ENCODE measurements at places on chromosomes 6 and 20.

DNA sequence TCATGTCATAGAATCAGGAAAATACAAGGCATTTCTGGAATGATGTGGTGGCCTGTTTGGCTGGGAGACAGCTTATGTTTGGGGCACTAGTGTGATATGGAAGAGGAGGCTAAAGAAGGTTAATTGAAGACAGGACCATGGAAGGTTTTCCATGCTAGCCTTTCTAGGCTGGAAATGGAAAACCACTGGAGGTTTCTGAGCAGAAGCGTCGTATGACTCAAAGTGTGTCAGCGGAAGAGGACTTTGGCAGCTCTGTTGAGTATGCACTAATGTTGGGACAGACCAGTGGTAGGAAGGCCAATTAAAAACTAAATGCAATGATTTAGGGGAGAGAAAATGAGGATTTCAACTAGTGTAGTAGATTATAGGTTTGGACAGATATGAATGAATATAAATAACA, 413.1 kb downstream of the PLCB1 start:
- DNase-seq = no peak

GRCh38 chr6:137171824-137172733, 1.4 kb downstream of the IL22RA2 start:
- no peak for DNase-seq

- DNase-seq = no peak
Observed at GRCh38 chr6:119182216-119182803, 103.8 kb upstream of the FAM184A start.

- DNase-seq = no peak
Observed at GRCh38 chr6:57190140-57190539, 18.0 kb downstream of the BAG2 start.

DNA sequence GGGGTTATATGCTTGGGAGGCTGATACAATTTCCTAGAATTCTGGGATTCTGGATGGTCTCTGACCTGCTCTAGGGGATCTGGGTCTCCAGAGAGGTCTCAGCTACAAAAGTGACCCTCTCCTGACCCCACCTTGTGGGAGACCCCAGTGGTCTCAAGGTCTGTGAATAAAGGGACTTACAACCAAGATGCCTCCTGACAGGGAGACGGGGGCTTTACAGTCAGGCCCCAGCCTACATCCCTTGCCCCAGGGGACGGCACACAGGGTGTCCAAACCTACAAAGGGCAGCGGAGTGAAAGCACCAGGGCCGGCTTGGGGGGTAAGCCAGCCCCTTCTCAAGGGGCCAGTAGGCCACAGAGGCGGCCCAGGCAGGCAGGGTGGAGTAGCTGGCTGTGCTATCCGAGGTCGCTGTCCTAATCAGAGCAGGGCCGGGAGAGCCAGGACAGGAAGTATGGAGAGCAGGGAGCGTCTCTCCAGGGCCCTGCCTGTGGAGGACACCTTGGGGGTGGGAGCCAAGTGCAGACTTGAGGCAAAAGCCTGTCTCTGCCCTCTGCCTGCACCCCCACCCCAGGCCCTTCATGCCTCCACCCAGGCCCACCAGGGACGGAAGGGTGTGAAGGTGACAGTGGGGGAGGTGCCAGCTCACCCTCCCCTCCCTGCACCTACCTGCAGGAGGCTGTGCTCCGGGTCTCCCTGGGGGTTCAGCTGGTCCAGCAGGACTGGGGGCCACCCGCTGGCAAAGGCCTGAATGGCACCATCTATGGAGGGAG, 3.5 kb downstream of the GFRA4 start:
- DNase-seq = peak; percentile 43

- no peak for DNase-seq
Observed at GRCh38 chr20:32792731-32793458, 26.9 kb upstream of the MAPRE1 start.

- DNase-seq = no peak
Observed at GRCh38 chr6:158787395-158787794, 31.8 kb downstream of the EZR start.

DNA sequence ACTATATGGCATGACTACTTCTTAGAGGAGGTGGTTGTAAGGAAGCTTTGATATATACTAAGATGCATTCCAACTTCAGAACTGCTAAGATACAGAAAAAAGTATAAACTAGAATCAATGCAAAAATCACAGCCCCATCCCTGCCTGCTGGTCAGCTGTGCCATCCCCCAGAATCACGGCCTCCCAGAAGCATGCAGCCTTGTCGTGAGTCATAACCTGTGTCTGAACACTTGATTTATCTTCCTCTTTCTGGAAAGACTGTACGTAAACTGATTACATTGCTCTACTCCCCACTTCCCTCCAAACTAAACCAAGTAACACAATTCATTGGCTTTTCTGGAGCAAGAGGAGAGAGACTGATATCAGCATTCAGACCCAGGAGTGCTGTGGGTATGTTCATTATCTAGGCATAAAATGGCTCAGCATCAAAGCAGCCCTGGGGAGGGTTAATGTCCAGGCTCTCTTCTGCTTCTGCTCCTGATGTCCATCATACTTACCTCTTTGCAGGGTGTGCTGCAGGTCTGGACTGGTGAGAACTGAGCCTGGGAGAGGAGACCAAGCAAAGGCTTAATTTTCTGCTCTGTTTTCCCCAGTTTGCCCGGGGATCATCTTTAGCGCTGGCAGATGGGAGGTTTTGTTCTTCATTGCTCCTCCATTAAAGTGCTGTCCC, 18.4 kb downstream of the SCP2D1 start:
- DNase-seq = no peak

DNA sequence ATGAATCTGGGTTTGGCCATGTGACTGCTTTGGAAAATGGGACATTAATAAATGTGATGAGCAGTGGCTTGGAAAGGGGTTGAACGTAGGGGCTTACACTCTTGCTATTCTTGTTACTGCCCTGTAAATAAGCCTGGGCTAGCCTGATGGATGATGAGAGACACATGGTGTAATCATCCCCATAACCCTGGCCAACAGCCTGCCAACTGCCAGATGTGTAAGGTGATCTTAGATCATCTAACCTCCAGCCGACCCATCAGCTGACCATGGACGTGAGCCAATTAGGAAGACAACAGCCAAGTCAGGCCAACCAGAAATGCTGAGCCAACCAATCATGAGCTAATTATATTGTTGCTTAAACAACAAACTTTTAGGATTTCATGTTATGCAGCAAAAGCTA, 25.2 kb downstream of the FBXO30 start:
- DNase-seq = peak; percentile 80

GRCh38 chr20:54127855-54128574, 45.8 kb downstream of the CYP24A1 start:
- no peak for DNase-seq

DNA sequence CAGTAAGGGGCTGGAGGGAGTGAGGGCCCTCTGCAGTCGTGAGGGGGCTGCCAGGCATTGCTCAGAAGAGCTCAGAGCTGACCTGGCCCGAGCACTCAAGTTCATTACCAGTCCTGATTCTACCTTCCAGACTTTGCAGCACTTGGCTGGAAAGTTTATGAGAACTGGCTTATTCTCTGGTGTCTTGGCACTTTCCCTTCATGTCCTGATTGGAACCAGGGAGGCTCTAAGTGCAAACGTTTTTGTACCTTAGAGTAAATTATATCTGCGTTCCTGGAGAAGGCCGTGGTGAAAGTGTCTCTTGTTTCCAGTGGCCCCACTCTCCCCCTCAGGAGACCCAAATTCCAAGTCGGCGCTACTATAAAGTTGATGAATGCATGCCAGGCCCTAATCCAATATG, 402.3 kb downstream of the CDC5L start:
- DNase-seq = no peak

DNA sequence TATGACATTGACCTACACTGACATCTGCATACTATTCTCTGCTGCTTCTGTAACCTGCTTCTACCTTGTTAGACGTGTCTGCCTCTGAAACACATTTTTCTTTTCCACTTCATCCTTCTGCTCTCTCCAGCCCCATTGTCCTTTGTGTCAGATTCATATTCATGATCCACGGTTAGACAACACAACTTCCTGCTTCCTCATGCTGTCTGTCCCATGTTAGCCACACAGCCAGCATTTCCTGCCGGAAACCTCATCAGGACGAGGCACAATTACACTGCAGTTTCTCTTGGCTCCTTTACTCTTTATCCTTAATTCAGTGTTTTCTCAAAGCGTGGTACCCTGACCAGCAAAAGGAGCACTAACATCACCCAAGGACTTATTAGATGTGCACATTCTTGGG, 150.2 kb downstream of the TBC1D7 start:
- no peak for DNase-seq

- DNase-seq = no peak
Observed at GRCh38 chr6:7604506-7604905, 14.5 kb downstream of the SNRNP48 start.

- DNase-seq = no peak
Observed at GRCh38 chr6:48764286-48765044, 653.5 kb upstream of the PTCHD4 start.

DNA sequence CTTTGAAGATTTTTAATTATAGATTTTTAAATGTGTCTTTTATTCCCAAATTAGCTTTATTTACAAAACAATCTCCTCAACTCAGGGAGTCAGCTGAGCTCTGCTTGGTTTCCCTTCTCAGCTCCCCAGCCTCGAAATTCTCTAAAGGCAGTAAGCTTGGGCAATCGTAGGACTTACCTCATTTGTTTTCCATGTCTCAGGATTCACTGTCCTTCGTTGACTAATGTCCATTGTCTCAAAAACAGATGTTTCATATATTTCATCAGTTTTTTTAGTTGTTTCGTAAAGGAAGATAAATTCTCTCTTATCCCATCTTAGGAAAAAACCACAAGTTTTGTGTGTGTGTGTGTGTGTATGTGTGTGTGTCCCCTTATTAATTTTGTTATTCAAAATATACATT, 102.2 kb upstream of the ADGRF1 start:
- DNase-seq = no peak

- no peak for DNase-seq
Observed at GRCh38 chr6:26249707-26249956, 115.4 kb upstream of the BTN3A2 start.

- DNase-seq = no peak
Observed at GRCh38 chr6:20732896-20733295, 198.6 kb downstream of the CDKAL1 start.

All from psoas muscle (tissue), 8 donors.